Stimulated activated CD4-positive, alpha-beta T cell treated with anti-CD3 and anti-CD28 coated beads, Interleukin-1b, Interleukin-23, amount 100 ng/mL, for 48 hours (primary cell): ENCODE measurements at places on chromosomes 2 and 18.

- no peak for DNase-seq
Observed at GRCh38 chr2:1847846-1848598, 103.7 kb upstream of the PXDN start.

DNA sequence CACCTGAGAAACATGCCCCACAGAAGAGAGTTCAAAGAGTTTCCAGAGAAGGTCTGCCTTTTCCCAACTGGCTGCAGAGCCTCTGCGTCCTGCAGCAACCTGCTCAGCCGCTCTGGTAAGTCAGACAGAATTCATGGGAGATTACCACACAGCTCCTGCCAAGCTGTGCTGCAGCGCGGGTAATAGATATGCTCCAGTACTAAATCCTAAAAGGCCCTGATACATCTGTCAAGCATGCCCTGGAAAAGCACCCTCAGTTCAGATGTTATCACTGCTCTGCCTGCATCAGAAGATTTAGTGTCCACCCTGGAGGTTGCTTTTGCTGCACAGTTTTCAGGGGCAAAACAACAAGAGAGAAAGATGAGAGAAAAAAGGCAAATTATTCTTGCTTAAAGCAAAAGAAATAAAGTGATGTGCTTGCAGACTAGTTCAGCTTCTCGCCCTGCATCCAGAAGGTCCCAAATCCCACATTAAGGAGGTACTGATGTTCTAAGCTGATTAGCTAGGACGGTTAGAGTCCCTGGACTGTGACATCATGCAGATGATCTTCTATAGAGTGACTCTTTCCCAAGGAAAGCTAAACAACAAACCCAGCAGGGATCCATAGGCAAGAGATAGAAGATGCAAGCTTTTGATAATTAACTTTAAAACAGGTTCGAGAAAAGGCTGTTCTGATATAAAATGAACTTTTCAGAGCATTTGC lies 488.6 kb downstream of the BCL11A start:
- no peak for DNase-seq

- DNase-seq: no peak
Observed at GRCh38 chr2:162174746-162175145, 22.7 kb upstream of the GCG start.

- DNase-seq: no peak
Observed at GRCh38 chr18:55501982-55502710, 85.8 kb downstream of the TCF4 start.

DNA sequence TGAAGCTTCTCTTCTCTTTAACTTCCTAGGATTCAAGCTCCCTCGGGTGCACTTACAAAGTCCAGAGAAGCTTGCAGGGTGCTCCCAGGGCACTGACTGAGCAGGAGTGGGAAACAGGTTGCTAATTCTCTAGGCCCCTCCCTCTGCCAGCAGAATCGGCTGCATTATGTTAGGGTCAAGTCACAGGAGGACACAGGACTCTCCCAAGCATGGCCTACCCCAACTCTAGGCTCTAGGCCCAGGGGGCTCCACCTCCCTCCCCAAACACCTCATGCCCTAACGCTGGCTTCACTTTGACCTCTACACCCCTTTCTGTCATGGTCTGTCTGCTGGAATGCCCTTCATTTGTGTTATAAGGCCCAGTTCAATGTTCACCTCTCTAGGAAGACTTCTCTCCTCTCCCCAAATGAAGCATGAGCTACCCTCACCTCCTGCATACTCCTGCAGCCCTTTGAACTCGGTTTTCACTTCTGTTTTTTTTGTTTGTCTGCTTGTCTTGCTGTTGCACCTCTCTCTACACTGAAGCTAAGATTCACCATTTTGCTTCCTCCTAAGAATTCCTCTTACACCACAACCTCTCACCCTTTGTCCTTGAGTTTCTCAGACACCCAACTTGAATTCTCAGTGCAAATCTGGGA lies 521.8 kb upstream of the ID2 start:
- no peak for DNase-seq

DNA sequence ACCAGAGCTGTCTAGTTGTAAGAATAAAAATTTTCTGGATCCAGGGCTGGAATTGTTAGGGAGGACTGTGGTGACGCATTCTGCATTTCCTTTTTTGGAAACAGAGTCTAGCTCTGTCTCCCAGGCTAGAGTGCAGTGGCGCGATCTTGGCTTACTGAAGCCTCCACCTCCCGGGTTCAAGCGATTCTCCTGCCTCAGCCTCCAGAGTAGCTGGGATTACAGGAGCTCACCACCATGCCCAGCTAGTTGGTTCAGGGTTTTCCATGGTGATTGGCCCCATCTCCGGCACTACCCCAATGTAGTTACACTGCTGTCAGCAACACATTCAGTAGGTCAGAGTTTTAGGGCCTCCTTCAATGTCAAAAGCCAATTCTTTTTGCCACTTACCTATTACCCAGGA lies 58.6 kb upstream of the RNF152 start:
- no peak for DNase-seq
